ENCODE measurements at places on chromosomes 13 and 19.

DNA sequence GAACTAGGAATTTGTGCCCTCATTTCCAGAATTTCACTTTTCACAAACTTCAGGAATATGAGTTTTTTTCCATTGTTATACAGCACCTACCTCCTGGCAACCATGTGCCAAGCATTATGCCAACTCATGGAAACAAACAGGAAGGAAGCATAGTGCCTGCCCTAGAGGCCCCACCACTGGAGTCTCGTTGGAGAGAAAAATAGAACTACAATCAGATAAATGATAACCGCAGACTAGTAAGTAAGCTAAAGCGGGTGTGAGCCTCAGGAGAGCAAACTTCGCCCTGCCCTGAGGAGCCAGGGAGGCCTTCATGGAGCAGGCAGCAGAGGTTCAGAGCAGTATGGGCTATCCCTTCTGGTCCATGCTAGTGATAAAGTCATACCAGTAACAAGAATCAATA is 75.9 kb downstream of the FRY start:
- DNase-seq, result no peak

- no peak for DNase-seq
Measured at GRCh38 chr19:46299004-46299509, 2.2 kb downstream of the HIF3A start.

- no peak for DNase-seq
Measured at GRCh38 chr13:110617321-110618072, 2.2 kb downstream of the NAXD start.

GRCh38 chr13:111252446-111253364 is 67.7 kb upstream of the TEX29 start:
- no peak for DNase-seq

DNA sequence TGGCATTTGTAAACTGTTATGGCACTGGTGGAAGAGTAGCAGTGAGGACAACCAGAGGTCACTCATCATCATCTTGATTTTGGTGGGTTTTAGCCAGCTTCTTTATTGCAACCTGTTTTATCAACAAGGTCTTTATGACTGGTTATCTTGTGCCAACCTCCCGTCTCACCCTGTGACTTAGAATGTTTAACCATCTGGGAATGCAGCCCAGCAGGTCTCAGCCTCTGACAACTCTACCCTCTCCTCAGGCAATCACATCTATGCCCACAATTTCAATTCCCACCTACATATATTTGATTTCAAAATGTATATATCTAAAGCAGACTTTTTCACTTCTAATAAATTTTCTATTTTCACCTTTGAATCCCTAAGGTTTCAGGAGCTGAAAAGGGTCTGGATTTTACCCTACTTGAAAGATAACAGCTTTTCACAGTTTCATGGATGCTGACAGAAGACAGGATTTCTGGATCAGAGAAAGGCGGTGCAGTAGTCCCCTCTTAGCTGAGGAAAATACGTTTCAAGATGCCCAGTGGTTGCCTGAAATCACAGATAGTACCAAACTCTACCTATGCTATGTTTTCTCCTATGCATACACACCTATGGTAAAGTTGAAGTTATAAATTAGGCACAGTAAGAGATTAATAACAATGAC is 1171.8 kb downstream of the DIAPH3 start:
- no peak for DNase-seq

GRCh38 chr13:114046431-114046975 is 72.6 kb upstream of the C13orf46 start:
- no peak for DNase-seq

- DNase-seq, result no peak
Measured at GRCh38 chr19:15563325-15563794, 51.7 kb upstream of the CYP4F8 start.

- peak; percentile 44 for DNase-seq
Measured at GRCh38 chr19:4768934-4769777, 22.4 kb upstream of the FEM1A start.

DNA sequence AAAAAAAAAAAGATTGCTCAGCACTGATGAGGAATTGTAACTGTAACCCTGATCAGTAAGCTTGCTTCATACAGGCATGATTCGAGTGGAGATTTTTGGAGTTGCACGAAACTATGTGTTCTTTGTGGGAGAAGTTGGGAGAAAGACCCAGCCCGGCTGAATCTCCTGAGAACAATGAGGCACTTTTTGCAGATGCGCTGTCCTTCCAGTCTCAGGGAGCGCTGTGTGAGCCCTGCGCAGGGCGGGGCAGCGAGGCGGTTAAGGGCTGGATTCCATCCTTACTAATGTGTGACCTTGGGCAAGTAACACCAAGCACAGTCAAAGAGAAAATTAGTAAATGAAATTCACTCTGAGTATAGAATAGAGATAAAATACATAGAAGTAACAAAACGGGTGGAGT is 76.9 kb downstream of the SIPA1L3 start:
- DNase-seq, result no peak

DNA sequence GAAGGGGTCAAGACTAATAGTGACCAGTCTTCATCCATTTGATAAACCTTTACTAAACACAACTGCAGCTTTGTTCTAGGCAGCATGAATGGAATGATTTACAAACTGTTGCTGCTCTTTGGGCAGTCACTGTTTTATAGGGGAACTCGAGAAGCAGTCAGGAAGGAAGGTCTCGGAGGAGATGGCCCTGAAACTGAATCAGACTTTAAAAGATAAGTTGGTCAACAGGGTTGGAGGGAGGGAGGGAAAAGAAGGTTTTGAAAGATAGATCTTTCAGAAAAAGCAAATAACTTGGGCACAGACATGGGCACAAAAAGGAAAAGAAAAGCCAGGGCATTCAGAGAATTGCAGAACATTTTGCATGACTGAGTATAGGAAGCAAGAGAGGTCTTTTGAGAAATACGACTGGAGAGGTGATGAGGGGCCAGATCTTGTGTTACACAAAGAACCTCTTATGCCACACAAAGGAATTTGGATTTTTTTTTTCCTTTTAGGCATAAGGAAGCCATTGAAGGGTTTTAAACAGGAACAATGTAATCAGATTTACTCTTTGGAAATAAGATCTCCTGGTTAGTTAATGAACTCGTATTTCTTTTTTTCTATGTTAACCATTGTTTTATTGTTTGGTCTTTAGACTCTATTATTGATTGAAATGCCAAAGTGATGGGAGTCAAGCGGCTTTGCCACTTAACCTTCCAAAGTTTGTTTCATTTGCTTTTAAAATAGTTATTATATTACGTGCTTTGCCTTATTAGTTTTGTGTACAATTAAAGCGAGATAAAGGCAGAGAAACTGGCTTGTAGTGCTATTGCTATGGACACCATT is 37.5 kb upstream of the SACS start:
- no peak for DNase-seq

DNA sequence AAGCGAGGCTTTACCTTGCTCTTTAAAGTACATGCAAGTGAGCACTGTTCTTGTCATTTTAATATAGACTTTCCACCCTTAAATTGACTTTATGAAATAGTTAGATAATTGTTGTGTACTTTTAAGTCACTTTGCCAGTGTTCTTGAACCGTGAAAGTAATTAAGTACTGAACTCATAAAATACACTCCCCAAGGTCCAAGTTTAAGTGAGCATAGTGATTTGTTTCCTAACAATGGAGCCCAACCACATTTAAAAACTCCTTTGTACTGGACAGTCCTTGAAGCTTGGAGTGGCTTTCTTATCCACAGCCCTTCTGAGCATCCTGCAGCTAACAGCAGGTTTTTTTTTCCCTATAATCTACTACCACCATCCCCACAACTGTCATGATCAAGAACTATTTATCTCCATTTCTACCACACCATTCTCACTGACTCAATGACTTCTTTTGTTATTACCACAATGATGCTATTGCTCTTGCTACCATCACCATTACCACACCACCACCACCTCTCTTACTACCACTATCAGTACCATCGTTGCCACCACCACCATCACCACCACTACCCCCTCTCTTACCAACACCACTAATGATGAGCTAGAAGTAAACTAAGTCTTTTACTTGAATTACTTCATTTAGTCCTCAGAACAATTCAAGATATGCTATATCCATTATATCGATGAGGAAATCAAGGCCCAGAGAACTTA is 452.6 kb downstream of the DIAPH3 start:
- no peak for DNase-seq

DNA sequence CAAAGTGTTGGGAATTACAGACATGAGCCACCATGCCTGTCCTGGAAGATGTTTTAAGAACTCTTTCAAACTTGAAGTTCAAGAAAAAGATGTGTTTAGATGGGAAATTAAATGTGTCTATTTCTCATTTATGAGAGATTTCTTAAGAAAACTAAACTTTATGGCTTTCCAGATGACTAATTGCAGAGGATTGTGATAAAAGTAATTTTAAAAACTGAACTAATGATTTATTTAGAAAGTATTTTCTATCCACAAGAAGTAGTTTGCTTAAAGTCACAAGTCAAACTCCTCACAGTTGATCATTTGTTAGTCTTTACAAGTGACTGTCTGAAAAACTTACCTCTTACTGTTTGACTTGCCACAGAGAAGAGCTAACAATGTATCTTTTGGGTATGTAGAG is 89.6 kb upstream of the SPRY2 start:
- DNase-seq, result no peak

- no peak for DNase-seq
Measured at GRCh38 chr19:30457484-30457883, 85.3 kb downstream of the ZNF536 start.

- DNase-seq, result no peak
Measured at GRCh38 chr13:45393941-45394570, 24.1 kb downstream of the SLC25A30 start.

DNA sequence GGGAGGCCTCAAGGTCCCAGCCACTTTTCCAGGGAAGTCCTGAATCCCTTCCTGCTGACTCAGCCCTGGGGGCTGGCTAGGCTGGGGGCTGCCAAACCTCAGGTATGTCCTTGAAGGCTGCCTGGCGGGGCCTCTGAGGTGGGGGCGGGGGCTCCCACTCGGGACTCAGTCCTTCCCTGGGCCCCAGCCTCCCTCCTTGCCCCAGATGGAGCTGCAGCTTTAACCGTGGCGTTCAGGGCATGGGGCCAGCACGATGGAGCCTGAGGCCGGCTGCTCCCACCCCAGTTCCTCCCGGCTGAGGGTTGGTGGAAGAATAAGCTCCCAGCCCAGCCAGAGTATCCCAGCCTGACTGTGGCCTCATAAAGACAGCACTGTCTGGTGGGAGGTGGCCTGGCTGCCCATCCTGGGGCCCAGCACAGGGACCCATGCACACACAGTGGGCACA is 12.4 kb downstream of the CILP2 start:
- DNase-seq, result no peak

GRCh38 chr19:13633109-13633508 is 126.8 kb upstream of the CACNA1A start:
- no peak for DNase-seq

DNA sequence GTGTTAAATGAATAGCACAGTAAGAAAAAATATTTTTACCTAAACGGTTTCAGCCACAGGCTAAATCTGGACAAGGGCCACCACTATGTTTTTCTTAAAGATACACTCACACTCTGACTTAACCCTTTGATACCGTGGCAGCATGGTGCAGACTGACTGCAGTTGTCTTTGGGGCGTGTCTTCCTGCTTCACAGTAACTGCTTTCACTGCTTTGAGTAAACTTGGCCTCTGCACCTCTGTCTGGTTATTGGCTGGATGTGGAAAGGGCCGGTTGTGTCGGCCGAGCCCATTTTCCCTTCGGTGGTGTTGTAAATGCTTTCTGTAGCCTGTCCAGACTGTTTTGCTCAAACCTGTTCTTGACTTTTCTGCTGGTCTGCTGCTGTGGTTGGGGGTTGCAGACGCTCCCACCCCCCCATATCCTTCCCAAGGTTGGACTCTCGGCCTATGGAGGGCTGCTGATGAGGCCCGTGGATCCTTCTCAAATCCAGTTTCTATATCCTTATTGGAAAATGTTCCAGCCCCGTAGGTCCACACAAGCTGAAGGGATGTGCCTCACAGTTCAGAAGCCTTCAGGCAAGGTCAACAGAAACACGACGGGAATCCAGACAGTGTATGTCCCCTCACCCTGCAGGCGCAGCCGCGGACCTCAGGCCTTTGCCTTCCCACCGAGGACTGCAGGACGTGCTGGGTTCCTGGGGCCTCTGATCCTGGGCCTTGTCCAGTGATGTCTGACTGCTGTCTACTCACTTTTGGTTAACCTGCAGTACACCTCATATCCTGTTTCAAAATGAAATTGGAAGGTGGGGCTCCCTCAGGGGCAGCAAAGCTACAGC is 90.2 kb upstream of the RNF113B start:
- no peak for DNase-seq

DNA sequence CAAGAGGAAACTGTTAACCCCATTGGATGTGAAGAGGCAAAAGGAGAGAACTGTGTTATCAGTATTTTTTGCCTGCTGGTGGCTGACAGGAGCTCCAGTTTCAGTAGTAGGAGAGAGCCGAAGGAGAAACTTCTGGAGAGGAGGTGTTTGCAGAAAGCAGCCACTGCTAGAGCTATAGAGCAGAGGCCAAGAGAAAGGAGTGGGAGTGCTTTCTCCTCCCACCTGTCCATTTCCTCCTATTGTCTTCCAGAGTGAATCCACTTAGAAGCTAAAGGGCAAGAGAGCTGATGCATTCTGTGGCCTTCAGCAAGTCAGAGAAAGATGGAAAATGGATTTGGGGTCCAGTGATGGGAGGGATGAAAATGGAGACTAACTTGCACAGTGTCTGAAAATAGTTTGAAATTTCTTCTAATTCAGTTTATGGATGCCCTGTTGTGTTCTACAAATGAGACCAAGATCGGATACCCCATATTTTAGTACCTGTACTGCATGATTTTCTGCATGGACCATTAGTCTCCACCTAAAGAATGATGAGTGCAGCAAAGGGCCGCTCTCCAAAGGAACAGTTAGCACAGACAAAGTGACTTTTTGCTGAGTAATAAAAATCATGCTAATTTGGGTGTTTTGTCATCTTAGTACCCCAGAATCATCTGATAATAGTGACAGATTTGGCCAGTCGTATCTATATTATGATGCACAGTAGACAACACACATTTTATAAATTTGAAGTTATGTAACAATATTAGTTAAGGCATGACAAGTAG is 10.7 kb downstream of the HS6ST3 start:
- no peak for DNase-seq

- DNase-seq, result no peak
Measured at GRCh38 chr13:101514695-101515275, 62.3 kb downstream of the ITGBL1 start.

DNA sequence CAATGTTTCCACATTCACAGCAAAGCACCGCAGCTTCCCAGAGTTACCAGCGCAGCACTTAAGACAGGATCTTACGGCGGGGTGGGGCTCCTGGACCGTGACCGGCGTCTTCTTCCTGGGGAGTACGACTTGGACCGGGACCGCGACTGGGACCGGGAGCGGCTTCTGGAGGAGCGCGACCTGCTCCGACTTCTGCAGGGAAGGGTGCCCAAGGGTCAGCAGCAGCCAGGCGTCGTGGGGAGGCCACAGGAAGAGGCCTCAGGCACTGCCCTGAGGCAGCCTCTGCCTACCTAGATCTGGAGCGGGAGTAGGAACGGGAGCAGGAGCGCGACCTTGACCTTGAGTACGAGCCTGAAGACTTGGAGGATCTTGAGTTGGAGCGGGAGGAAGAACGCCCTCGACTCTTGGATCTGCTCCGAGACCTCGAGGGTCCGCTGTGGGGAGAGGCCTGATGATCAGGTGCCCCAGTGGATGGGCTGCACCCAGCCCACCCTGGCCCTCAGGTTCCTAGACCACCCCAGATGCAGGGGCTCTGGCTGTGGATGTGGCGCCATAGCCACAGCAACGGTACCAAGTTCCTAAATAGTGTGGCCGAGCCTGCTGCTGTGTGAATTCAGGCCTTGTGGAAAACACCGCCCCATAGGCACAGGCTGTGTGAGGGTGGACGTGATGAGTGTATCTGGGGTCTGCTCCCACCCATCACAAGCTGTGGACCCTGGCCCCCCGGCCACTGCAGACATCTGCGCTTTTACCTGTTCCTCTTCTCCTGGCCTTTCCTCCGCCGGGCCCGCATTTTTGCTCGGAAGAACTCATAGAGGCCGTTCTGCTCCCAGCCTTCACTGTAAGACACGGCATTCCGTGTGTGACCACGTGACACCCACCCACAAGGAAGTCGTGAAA is 21.9 kb downstream of the CHERP start:
- DNase-seq, result no peak
